NCI-H524 (cell line): ENCODE measurements at places on chromosomes 12 and 14.

GRCh38 chr12:90515199-90516175 is 439.5 kb downstream of the CCER1 start:
- no peak for DNase-seq

- DNase-seq, result no peak
Observed at GRCh38 chr12:68910128-68910527, 22.8 kb downstream of the CPM start.

- no peak for DNase-seq
Observed at GRCh38 chr14:101033006-101033405, 129.5 kb upstream of the RTL1 start.

- DNase-seq, result no peak
Observed at GRCh38 chr12:68042212-68042699, 53.0 kb downstream of the IFNG-AS1 start.

DNA sequence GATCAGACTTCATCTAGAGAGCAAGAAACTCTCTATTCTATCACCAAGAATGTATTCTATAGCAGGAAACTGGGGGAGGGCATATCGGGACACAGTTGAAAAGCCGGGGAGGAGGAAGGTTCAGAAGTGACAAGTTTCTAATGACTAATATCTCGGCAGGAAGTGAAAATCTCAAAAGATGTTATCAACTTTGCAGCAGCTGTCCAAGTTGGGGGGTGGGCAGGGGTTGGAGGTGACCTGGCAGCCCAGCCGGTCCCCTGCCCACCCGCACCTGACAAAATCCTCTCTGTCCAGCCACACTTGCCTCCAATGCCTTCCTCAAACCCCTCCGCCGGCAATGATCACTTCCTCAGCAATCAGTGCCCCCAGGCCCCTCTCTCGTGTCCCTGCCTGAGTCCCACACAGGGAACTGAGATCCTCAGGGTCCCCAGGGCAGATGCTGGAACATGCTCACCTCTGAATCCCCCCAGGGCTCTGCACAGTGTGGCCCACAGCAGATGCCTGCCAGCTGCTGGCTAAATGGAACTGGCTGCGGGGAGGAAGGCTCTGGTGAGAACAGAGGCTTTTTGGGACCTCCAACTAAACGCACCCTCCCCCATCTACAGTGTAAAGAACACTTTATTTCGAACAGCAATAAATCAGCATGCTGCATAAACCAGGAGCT is 43.9 kb downstream of the CCDC88C start:
- peak; percentile 71 for DNase-seq

GRCh38 chr14:94923786-94924185 is 153.9 kb upstream of the GSC start:
- no peak for DNase-seq

DNA sequence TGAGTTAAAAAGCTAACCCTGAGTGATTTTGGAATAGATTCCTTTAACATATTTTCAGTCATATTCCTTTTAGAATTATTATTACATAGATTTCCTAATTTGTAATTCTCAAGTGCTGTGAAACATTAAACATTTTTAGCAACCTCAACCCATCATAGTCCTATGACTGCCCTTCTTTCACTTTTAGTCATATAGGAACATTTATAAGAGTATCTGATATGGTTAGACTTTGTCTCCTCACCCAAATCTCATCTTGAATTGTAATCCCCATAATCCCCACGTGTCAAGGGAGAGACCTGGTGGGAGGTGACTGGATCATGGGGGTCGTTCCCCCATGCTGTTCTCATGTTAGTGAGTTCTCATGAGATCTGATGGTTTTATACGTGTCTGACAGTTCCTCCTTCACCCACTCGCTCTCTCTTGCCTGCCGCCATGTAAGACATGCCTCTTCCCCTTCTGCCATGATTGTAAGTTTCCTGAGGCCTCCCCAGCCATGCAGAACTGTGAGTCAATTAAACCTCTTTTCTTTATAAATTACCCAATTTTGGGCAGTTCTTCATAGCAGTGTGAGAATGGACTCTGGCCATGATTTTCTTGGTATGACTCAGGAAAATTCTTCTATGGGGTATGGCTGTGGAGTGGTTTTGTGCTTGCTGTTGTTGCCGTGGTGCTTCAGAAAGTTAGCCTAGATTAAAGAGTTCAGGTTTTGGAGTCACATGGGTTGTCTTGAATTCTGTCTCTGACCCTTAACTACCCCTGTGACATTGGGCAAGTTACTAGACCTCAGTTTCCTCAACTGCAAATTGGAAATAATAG is 83.9 kb downstream of the FUT8 start:
- no peak for DNase-seq

DNA sequence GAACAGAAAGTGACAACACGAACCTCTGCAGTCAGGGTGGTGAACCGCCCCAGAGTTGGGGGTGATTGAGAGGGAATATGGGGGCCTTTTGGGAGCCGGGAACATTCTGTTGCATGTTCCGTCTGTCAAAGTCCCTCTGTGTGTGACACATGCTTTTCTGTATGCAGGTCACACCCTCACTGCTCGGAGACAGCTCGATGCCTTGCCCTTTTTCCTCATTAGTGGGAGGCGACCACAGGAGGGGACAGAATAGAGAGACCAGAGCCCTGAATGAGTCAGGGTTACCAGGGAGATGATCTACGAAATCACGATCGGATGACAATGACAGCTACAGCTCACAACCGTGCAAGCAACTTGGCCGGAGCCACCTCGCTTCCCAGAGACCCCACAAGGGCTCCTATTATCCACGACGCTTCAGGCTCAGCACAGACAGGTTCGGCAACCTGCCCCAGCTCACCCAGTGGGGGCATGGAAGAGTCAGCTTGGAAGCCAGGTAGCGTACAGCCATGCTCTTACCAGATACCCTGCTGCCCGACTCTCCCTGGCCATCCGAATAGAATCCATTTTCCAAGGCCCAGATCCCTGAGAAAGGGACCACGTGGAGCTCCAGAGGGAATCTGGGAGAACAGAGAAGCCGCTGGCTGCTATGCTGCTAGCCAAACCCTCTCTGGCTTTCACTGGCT is 38.8 kb downstream of the TESC start:
- no peak for DNase-seq

- no peak for DNase-seq
Observed at GRCh38 chr12:27026257-27026656, 3.9 kb downstream of the MED21 start.

- no peak for DNase-seq
Observed at GRCh38 chr14:67940486-67941455, 121.2 kb downstream of the RAD51B start.

DNA sequence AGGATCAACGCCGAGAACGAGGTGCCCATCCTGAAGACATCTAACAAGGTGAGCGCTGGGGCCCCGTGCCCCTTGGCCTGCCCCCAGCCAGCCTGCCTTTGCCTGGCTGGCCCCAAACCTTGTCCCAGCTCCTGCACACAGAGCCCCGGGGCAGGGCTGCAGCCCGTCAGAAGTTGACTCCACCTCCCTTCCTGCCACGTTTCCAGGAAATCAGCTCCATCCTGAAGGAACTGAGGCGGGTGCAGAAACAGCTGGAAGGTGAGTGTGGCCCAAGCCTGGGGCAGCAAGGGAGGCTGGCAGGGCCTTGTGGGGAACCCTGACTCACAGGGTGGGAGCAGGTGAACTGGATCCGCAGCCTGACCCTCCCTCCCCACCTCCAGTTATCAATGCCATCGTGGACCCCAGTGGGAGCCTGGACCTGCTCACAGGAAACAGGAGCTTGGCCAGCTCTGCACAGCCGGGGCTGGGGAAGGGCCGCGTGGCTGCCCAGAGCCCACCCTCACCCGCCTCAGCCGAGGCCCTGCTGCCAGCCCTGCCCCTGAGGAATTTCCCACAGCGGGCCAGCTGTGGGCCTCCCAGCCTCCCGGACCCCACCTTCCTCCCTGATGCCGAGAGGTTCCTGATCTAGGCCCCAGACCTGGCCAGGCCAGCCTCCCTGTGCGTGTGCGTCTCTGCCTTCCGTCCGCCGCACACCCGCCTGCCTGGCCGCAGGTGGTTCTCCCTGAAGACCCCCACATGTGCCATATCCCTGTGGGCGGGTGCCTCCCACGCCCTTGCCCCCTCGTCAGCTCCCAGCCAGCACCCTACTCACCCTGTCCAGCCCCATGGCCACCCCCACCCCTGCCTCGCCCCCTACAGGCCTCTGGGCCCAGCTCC is 29.5 kb downstream of the CEP170B start:
- no peak for DNase-seq

DNA sequence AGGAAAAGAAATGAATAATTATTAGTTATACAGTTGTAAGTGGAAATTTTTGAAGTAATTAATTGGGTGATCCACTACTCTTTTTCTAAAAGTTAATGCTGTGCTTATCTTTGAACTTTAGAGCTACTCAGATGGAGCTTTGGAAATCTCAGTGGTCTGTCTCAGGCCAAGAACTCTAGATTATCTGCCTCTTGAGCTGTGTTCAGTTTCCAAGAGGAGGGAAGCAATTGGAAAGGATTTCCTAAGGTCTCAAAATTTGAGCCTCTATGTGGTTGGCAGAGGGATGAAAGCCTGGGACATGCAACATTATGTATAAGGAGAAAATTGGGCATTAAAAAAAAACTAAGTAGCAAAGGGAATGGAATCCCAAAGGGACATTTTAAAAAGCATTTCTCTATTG is 334.0 kb upstream of the PRICKLE1 start:
- no peak for DNase-seq

- peak; percentile 58 for DNase-seq
Observed at GRCh38 chr14:63039866-63040265, 5.4 kb downstream of the KCNH5 start.

DNA sequence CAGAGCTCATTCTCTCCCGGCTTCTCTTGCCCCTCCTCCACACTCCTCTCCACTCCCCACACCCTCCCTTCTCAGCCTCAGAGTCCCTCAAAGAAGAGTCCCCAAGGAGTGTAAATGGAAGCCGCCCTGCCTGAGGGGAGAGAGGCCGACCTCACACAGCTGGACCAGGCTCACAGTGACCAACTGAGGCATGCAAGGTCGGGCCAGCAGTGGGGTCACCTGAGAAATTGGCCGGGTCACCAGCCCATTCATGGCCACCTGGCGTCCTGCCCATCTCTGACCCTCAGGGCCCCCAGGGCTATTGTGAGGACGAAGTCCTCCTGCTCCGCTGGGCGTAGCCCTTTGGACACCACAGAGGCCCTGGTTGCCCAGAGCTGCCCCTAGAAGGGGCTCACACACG is 49.5 kb upstream of the NUAK1 start:
- DNase-seq, result no peak

GRCh38 chr12:87155621-87156020 is 873.6 kb downstream of the C12orf50 start:
- DNase-seq, result no peak

- no peak for DNase-seq
Observed at GRCh38 chr14:60845523-60845922, 111.0 kb downstream of the MNAT1 start.

GRCh38 chr12:108335349-108336119 is 3.6 kb downstream of the CMKLR1 start:
- no peak for DNase-seq

DNA sequence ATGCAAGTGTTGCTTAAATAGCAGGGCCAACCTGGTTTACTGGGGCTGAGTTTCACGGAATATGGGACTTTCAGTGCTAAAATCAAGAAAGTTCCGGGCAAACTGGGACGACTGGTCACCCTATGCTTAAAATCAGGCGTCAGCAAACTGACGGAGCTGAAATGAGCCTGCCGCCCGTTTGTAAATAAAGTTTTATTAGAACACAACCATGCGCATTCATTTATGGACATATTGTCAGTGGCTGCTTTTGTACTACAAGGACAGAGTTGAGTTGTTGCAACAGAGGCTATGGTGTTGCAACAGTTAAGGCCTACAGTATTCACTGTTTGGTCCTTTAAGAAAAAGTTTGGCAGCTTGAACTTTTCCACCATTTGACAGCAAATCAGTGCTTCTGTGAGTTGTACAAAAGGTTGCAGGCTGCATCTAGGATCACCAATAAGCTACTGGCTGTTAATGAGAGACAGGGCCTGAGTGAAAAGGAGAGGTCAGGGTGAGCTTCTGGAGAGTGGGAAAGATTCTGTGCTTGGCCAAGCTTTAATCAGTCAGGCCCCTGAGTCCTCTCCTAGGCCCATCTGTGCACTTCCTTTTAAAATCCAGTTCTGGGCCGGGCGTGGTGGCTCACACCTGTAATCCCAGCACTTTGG is 13.3 kb downstream of the SELPLG start:
- no peak for DNase-seq

DNA sequence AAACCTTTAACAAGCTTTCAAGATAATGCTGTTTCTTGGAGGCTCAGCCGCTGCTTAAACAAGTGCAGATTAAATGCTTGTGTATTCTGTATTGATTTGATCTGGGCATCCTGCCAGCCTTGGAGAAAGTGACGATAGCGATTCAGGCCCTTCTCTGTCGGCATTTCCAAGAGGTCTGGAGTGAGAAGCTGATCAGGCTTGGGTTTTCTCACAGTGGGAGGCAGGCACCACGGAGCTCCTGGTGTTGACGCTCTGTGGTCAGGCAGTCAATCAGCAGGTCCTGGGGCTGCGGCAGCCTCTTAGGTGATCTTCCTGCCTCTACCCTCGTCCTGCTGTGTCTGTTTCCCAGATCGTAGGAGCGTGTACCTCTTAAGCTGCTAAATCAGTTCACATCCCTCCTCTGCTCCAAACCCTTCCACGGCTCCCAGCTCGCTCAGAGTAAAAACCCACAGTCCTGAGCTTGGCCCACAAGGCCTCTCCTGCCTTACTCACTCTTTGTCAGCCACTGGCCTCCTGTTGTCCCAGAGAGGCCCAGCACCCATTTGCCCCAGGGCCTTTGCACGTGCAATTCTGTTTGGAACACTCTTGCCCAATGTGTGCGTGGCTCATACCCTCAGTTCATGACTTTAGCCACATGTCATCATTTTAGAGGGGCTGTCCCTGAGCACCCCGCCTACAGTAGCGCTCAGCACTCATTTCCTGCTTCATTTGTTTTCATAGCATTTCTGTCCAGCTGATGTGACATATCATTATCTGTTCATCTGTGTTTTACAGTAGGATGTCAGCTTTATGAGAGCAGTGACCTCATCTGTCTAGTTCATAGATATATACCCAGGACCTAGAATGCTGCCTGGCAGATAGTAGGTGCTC is 155.4 kb downstream of the AACS start:
- DNase-seq, result peak; percentile 77

DNA sequence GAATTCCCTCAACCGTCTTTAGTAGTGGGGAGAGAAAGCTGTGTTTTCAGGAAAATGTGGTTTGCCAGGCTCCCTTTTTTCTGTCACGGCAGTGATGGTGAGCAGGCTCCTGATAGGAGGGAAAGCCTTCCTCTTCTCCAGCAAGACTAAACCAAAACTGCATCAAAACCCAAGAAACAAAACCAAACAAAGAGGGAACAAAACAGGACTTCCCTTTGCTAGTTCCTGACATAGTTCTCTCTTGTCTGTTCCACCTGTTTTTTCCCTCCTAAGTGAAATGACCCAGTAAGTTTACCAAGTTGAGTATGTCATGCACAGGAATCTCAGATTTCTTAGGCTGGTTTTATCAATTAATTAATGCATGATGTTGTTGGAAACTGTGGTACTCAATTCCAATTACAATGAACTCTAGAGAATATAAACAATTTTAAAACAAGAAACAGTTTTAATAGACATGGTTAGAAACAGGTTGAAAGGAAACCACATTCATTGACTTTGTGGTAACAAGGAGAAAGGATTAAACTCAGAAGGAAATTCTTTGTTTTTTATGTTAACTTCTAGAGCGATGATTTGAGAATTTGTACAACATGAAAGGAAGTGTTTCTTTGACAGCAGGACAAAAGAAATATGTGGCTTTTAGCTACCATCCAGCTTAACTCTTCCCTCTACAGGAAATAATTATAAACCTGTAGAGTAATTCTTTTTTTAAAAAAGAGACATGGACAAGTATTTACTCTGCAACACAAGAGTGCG is 23.0 kb upstream of the CSRP2 start:
- DNase-seq, result no peak
